Stimulated activated CD8-positive, alpha-beta memory T cell treated with anti-CD3 and anti-CD28 coated beads, Interleukin-4, amount 100 ng/mL, for 1 hour (primary cell): ENCODE measurements at places on chromosomes 5 and 9.

DNA sequence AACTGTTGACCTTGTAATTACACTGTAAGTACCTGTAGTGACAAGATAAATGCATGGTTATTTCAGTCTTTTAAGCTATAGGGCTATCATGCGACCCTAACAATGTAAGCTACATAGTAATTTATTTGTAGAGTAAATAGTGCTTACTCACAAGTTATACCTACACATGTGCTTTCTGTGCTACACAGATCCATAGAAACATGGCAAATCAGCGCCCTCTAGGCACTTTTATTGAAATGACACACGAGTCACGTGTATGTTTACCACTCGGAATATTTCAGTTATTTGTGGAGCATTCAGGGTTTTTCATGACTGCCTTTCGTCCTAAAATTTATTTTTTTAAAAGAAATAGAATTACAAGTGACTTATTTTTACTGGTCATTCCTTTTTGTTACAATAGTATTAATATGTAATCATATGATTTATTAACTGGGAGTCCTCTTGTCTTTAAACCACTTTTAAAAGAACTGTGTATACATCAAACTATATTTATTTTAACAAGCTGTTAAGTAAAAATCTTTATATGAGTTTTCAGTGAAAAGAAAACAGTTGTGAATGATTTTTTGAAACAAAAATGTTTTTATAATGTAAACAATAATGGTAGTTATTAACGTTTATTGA lies 1242.3 kb upstream of the WWC1 start:
- no peak for DNase-seq

- DNase-seq = no peak
These were observed 98.9 kb upstream of the TAF11L2 start for GRCh38 chr5:17398866-17399835.

- DNase-seq = no peak
These were observed 66.3 kb downstream of the C9orf50 start for GRCh38 chr9:129554649-129555048.

DNA sequence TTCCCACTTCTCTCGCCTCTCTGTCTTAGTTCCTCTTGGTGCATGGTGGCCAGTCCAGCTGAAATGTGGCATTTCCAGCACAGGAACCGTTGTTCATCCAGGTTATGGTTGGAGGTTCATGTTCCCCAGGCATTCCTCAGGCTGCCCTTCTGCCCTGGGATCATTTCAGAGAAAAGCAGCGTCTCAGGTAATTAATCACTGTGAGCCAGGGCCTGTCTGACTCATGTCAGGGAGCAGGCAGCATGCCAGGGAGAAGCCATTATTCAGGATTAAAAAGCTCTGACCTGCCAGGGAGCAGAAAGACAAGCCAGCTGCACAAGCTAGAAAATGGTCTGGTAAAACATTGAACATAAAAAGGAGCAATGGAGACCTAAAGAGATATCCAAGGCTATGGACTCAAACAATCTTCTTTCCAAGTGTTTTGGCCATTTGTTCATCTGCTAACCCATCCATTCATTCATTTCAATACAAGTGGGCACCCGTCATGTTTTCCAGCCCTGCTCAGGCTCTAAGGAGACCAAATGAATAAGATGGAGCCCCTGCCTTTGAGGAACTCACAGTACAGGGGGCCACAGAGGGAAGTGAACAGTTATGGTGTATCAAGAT lies 241.4 kb downstream of the DRD1 start:
- DNase-seq = no peak

- DNase-seq = no peak
These were observed 6.0 kb downstream of the DMRT1 start for GRCh38 chr9:847505-847904.

DNA sequence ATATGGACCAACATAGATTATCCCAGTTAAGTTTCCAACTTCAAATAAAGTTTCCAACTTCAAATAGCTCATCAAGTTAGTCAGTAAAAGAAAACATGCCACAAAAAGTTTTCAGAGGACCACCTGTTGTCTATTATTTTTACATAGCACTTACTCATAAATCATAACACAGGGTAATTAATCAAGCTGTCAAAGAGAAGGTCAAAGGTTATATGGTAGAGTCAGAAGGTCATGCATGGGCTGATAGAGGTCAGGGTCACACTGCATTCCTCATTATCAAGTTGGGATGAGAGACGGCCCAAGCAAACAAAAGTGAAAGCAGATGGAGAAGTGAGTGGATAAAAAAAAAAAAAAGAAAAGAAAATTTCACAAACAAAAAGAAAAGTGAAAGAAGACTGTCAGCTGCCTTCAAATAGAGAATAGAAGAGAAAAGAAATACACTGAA lies 145.5 kb upstream of the POU5F2 start:
- no peak for DNase-seq

DNA sequence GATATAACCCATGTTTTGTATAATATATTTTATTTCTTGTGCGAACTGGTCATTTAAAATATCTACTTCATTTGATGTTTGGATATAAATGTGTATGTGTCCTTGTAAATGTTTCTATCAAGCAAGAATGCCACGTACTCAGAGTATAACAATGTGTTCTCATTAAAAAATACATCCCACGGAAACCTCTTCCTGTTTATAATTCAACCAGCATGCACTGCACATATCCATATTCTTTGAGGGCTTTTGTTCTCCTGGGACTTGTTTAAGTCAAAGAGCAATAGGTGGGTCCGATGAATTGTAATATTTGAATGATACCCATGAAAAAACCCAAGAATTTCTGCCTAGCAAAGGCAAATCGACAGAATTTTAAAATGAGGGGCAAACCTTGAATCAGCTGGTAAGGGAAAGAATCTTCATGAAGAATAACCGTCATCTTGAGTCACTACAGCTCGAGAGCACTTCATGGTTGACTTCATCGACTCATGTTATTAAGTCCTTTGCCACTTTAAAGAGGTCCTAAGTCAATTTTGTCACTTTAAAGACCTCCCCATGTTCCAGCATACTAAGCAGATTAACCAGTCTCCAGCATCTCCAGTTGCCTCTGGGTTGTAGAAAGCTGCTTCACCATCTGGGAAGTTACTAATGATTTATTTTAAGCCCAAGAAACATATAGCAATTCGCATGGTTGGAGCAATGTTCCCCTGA lies 80.6 kb downstream of the NPR3 start:
- no peak for DNase-seq

GRCh38 chr5:158756871-158757270 lies 342.8 kb downstream of the EBF1 start:
- DNase-seq = no peak

DNA sequence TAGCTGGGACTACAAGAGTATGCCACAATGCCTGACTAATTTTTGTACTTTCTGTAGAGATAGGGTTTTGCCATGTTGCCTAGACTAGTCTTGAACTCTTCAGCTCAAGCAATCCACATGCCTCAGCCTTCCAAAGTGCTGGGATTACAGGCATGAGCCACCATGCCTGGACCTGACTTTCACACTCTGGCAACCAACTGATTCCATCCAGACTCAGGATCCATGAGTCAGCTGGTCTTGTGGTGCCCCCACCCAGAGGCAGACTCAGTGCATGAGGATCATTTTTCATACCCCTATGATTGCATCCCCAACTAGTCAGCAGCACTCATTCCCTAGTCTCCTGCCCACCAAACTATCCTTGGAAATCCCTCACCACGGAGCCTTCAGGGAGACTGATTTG lies 375.9 kb downstream of the ANXA1 start:
- DNase-seq = no peak

DNA sequence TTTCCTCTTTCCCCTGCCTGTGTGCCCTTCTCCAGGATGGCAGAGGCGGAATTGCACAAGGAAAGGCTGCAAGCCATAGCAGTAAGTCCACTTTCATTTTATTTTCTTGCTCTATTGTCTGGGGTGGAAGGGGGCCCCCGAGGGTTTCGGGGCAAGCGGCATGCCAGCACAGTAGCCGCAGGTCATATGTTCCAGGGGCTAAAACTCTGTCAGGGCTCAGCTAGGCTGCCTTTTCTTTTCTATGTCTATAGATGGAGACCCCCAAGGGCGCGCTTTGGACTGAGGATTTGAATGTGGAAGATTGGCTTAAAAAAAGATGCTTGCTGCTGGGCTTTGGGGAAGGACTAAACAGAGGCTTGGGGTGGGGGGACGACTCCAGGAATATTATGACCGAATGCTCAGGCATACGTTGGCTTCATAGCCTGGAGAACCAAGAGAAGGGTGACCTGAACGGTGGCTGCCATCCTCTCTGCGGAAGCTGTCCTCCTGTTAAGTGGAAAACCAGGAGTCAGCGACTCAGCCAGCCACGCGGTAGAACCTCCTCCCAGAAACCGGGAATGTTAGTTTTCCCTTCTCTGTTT lies 545 bp downstream of the PALM2AKAP2 start:
- no peak for DNase-seq

DNA sequence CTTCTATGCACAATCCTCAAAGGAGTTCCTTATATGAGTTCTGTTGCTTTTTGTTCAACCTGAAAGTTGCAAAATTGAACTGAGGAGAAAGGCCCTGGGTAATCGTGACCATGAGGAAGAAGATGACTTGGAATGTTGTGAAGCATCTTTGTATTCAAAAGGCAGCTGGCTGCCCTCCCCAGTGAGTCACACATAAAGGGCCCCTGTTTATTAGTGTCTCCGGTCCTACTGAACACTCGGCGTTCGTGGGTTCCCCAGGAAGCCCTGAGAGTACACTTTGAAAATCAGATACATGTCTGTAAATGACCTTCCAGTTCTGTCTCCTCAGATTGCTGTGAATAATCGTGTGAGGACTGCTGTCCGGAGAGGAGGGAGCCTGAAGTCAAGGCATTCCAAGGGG lies 73.6 kb downstream of the C9orf153 start:
- DNase-seq = no peak

DNA sequence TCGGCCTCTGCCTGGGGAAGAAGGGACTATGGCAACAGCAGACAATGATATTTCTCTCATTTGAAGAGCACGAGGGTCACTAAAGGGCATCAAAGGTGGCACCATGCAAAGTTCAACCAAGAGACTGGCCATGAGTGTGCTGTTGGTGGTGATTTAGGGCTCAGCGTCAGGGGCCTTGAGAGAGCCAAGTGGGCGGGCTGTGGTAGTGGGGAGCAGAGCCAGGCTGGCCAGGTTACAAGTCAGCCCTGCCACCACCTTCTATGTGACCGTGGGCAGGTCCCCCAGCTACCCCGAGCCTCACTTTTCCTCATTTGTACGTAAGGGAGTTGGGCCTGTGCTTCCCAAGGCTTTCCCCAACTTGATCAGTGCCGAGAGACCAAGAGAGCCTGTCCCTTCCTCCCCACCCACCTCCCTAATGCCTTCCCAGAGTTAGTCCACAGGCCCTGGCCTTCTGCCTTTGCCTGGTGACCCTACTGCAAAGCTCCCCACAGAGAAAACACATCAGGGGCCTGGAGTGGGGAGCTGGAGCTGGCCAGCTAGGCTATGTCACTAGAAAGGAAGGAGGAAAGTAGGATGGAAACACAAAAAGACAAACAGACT lies 104.3 kb downstream of the PDE6A start:
- DNase-seq = no peak

- no peak for DNase-seq
These were observed 28.2 kb downstream of the DBH start for GRCh38 chr9:133664173-133665050.

DNA sequence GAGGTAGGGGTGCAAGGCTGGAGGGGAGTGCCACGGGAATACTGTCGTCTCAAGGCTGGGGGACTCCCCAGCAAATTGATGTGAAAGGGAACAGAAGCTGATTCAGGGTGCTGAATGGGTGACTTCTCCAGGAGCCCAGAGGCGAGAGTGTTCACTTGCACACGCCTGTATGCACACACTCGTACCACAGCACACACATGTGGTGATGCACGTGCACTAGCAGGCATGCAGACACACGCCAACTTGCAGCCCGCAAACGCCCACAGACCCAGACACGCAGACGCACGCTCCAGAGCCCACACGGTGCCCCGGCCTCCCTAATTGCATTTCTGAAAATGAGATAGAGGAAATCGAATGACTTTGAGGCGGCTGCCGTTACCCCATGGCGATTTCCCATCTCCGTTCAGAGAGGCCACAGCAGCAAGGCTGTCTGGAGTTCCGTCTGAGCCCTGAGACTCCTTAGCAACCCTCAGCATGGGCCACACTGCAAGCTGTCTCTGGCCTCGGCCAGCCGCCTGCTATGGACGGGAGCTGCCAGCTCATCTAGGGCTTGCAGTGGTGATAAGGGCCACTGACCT lies 9.1 kb upstream of the ADAMTS2 start:
- DNase-seq = no peak

GRCh38 chr9:89639367-89639795 lies 34.6 kb downstream of the GADD45G start:
- DNase-seq = no peak

DNA sequence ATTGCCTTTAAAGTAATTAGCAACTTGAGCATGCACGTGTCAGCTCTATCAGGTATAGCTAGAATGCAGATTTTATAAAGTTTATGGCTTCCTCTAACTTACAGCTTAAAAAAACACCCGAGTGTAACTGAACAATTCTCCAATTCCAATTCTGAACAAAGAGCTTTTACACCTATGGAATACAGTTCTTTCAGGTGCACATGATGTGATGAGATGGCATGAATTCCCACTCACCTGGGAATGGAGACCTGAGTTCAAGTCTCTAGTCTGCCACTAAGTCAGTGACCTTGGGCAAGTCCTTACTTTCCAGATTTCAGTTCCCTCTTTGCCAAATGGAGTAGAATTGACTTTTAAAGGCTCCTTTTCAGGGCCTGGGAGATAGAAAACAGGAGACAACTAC lies 1.8 kb downstream of the ZFAND5 start:
- no peak for DNase-seq

DNA sequence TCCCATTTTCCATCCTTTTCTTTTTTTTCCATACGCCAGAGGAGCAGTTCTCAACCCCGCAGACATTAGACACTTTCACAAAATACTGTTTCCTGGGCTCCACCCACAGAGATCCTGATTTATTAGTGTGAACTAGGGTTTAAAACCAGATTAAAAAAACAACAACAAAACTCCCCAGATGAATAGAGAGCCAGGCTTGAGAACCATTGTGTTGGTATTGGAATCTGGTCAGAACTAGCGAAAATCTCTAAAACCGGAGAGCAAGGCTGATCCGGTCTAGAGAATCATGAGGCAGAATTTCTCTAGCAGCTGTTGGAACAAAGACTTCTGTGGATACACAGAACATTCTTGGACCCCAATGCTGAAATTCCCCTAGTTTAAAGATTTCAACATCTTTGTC lies 173.0 kb downstream of the PCSK1 start:
- no peak for DNase-seq

- no peak for DNase-seq
These were observed 7.1 kb upstream of the ENTREP1 start for GRCh38 chr9:69317894-69318293.
